Dorsolateral prefrontal cortex (tissue), 122 donors: ENCODE measurements at places on chromosomes 1 and 21. TPM values are rescaled to one million over a fixed set of nuclear protein-coding genes. Genes with fewer than 3 reads are reported as not detected.

DNA sequence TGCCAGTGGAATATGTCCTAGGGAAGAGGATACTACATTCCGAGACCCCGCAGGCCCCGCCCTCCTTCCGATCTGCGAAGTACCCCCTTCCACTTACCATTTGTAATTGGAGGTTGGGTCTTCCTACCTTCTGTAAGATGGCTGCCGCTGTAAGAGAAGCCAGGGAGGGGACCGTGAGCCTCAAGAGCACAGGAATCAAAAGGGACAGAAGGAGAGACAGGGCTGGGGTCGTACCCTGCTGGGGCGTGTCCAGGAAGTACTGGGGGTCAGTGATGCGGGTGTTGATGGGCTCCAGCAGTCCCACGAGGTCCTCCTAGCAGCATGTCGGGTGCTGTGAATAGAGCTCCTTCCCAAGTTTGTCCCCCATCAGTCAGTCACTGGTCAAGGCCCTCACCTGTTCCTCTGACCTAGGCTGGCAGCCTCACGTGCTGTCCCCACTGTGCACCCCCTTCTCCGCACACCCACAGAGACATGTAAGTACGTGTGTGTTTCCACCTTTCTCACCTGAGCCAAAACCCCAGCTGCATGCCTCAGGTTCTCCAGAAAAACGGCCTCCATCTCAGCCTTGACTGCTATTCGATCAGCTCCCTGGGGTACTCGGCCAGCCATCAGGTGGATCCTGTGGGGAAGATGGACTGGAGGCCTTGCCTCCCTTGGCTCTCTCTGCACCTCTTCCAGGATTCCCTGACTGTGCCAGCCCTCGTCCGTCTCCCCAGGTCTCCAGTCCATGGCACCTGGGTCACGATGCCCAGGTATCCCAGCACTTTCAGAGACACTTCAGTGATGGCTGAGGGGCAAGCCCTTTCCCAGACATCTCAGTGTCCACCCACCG lies 1.8 kb downstream of the HYI start:
- DNase-seq: no peak

- DNase-seq: no peak
These were observed 2.9 kb downstream of the MXRA8 start for GRCh38 chr1:1355416-1355815.

DNA sequence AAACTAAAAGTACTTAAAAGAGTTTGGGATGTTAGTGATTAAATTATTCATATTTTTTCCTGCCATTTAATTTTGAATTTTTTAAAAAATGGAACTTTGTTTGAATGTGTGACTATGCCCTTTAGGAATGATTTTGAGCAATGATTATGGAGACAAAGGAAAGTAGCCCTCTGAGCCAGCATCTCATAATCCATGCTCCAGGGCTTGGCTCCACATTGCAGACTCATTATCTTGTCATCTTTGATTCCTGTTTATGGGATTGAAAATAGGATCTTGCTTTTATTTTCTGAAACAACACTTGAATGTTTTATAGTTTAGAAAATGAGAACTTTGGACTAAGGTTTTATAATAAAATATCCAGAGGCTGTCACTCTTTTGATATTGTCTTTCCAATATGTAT lies 14.5 kb downstream of the AXDND1 start:
- no peak for DNase-seq

Gene EXO1
- total RNA-seq: 3.1 TPM
